ENCODE measurements at places on chromosomes 1 and 21. TPM values are rescaled to one million over a fixed set of nuclear protein-coding genes. Genes with fewer than 3 reads are reported as not detected.

GRCh38 chr21:42818328-42818749, 61.0 kb downstream of the WDR4 start:
- peak; percentile 18 for DNase-seq

GRCh38 chr1:103527331-103527730, 1.8 kb downstream of the RNPC3 start:
- no peak for DNase-seq

DNA sequence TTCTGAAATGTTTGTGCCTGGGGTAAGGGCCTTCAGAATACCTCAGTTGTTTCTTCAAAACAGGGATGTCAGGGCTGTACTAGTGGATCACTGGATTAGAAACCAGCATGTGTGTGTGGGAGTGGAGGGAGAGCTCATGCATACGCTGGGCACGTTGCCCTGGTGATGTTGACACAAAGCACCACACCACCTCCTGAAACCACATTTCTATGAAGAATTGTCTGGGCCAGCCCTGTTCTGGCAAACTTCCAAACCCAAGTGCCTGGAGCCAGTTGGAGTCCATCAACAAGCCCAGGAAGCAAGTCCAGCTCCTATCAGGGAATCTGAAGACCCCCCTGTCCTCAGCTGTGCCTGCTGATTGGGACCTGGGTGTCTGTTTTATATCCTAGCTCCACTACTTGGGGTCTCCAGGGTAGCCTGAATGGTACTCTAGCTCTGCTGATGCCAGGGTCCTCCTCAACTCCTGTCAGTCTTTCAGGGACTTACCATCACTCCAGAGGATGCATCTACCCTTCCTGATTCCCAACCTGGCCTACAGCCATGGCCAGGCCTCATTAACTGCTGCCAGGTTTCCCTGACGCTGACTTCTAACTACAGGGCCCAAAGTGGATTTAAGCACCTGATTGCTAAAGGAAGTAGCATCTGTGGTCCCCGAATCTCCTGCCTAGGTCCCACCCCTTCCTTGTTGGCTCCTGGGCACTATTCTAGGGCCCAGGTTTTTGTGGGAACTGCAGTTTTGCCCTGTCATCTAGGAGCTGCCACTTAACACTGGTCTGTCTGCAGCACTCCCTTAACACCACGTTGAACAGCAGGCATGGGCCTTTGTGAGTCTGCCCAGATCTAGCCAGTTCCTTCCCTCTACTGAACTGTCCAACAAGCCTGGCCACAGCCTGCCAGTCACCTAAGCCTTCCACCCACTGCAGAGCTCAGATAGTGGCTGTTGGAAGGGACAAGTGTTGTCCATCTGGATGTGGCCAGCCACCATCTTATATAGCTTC, 45.5 kb downstream of the LPAR3 start:
- DNase-seq = peak; percentile 100

DNA sequence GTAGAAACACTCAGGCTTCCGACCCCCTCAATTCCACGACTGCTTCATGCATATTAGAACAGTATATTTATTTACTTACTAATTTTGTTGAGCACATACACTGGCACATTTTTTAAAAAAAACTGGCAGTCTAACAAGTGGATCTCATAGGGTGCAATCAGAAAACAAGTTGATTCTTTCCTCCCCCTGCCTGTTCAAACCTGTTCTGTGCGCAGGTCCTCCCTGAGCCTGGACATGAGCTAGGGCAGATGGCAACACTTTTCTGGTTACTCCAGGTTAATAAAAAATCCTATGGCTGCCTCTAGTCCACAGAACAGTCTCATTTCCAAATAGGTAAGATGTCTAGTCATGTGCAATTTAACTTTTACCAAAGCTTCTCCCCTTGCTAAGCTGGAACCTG, 18.6 kb downstream of the HSD11B1 start:
- DNase-seq = no peak

GRCh38 chr1:205293350-205294074, 28.0 kb downstream of the NUAK2 start:
- peak; percentile 26 for DNase-seq

Gene NRAS
- total RNA-seq = 123 TPM

Gene MFAP2
- 16.9 TPM for total RNA-seq

Gene ZNF697
- 6.6 TPM for total RNA-seq

Measured in RPMI7951 (cell line).